ENCODE measurements at places on chromosomes 2 and 18.

- no peak for DNase-seq
Measured at GRCh38 chr2:176622792-176623191, 353.6 kb downstream of the MTX2 start.

DNA sequence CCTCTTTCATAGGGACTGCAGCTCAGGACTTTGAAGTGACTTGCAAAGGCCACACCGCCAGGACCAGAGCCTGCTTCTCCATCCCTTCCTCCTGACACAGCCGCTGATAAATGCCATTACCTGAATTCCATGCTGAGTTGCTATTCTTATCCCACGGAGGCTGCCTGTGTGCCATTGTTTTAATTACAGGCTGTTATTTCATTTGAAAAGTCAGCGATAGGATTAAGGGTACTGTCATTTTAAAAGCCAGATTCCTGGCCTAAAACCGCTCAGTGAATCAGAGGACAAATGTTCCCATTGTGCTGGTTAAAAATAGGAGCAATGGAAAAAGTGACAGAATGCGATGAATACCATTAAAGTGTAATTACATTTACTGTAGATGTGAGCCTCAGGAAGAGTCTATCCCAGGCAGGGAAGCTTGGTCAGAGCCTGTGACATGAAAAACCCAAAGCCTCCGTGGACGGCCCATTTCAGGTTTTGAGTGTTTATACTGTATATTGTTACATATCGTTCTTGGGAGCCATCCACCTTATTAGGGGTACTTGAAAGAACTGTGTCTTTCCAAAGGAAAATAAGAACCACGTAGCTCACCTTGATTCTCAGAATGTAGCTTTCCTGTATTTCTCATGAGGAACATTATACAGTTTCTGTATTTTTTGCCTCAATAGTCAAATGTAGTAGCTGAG lies 41.3 kb downstream of the PDCL3 start:
- DNase-seq = no peak

DNA sequence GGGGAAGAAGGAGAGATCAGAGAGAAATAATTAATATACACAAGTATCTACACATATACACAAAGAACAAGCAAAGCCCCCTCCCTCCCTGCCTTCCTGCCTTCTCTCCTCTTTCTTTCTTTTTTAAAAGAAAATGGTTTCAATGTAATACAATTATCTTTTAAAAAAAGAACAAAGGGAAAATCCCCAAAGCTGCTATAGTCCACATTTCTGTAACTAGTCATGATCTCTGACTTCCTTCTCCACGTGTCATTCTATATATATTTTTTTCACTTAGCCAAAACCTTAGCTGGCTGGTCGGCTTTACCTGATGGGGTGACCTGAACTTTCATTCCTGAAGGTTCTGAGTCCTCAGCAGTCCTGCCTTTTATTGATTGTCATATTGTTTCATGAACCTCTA lies 44.3 kb downstream of the MAP3K20 start:
- DNase-seq = no peak

- DNase-seq = no peak
Measured at GRCh38 chr2:12701786-12702167, 15.0 kb upstream of the TRIB2 start.

- no peak for DNase-seq
Measured at GRCh38 chr2:187081461-187081860, 232.5 kb upstream of the ZSWIM2 start.

DNA sequence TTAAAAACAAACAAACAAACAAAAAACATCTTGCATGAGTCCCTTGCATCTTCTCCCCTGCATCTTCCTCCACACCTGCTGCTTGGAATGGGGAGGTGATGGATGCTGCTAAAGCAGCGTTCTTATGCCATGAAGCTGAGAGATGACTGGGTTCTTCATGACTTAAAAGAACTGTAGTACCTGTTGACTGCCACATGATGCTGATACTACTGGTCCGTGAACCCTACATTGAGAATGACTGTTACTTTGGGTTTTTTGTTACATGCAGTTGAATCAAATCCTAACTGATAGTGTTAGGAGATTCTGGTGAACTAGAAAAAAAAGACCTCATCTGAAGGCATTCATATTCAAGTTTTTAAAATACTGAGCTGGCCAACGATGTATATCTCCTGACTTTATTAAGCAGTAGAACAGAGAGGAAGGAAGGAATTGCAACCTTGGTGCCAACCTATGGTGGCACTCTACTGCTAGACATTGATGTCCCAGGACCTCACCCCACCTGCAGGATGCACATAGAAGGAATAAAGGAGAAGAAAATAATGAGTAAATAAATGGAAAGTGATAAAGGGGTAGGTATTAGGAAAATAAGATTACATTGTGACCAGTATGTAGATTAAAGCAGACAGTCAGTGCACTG lies 63.2 kb upstream of the SPAG16 start:
- DNase-seq = no peak

GRCh38 chr18:42778024-42778423 lies 337.5 kb downstream of the RIT2 start:
- no peak for DNase-seq

GRCh38 chr18:9366126-9366714 lies 31.6 kb downstream of the TWSG1 start:
- no peak for DNase-seq

DNA sequence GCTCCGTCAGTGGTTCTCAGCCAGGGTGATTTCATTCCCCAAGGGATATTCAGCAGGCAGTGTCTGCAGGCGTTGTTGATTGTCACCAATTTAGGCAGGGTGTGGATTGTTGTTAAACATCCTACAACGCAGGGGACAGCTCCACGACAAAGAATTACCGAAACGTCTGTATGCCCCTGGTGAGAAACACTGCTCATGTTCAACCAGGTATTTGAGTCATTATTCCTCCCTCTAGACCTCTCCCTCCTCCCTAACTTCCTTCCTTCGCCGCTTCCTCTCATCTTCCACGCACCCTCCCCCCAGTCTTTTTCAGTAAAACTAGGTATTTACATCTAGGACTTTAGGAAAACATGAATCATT lies 50.8 kb downstream of the NCK2 start:
- no peak for DNase-seq

DNA sequence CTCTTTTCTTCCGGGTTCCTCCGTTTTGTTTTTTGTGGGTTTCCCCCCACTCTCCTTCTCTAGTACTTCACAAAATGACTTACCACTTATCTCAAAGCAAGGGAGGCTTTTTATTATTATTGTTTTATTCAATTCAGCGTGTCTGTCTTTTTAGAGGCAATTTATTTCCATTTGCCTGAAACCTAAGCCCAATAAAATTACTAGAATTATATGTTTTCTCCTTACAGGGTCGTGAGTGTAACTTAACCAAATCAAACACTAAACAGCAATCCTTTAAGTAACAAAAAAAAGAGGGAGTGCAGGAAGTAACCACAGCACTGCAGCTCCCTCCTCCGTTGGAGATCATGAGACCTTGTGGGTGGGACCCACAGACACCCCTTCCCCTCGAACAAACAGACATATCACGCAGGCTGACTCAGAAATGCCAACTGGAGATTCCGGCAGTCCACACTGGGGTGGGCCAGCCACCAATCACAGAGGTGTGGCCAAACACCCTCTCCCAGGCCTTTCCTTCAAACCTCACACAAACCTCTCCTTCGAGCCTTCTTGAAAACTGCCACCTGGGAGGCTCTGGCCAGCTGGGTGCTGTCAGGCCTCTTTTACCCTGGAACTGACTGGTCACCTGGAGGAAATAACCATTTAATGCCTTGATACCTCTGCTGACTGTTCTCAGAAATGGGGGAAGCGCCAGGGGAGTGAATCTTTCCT lies 207.1 kb upstream of the SMAD2 start:
- peak; percentile 14 for DNase-seq

DNA sequence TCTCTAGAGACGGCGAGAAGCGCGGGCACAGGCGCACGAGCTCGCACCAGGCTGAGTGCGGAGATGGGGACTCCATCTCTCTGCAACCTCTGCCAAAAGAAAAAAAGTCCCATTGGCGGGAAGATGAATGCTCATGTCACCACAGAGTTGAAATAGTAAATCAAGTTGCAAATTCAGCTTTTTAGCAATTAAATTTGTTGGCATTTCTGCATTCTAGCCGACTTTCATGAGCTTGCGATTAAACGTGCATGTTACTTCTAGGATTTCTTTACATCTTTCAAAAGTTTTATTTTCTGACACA lies 588 bp downstream of the CHAC2 start:
- DNase-seq = no peak

DNA sequence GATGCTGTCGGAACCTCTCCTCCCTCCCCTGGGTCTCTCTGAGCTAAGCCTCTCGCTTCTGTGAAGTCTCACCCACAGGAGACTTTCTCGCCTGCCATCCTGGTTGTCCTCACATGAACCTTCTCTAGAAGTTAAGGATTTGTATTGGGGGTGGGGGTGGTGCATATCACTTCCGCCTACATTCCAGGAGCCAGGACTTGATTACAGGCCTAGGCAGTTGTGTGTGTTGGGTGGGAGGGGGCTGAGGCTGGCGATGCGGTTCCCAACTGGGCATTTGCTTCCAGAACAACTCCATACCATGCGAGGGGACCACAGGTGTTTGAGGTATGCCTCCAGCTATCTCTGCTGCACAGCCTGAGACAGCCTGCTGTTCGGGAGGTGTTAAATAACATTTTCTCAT lies 56.8 kb upstream of the MGAT4A start:
- DNase-seq = no peak

- no peak for DNase-seq
Measured at GRCh38 chr2:209368914-209369313, 54.9 kb upstream of the MAP2 start.

GRCh38 chr2:121960251-121960650 lies 204.8 kb downstream of the TSN start:
- DNase-seq = no peak

- DNase-seq = no peak
Measured at GRCh38 chr2:60411295-60411694, 142.2 kb downstream of the BCL11A start.

- no peak for DNase-seq
Measured at GRCh38 chr2:25979001-25979400, 3.3 kb downstream of the KIF3C start.

DNA sequence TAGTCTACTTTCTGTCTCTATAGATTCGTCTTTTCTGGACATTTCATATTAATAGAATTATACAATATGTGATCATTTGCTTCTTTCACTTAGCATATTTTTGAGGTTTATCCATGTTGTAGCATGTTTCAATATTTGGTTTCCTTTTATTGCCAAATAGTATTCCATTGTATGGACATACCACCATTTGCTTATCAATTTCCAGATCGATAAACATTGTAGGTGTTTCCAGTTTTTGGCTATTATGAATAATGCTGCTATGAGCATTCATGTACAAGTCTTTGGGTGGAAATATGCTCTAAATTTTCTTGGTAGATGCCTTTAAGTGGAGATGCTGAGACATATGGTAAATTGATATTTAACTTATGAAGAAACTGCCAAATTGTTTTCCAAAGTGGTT lies 114.1 kb downstream of the RND3 start:
- no peak for DNase-seq
